ENCODE measurements at places on chromosomes 2 and 18.

- no peak for DNase-seq
These were observed 34.7 kb downstream of the CFAP53 start for GRCh38 chr18:50231621-50232020.

- no peak for DNase-seq
These were observed 724 bp downstream of the NMS start for GRCh38 chr2:100470898-100471514.

- no peak for DNase-seq
These were observed 359.2 kb downstream of the MTX2 start for GRCh38 chr2:176628438-176628837.

GRCh38 chr2:230234845-230235244, 9.3 kb downstream of the SP140 start:
- DNase-seq, result no peak

DNA sequence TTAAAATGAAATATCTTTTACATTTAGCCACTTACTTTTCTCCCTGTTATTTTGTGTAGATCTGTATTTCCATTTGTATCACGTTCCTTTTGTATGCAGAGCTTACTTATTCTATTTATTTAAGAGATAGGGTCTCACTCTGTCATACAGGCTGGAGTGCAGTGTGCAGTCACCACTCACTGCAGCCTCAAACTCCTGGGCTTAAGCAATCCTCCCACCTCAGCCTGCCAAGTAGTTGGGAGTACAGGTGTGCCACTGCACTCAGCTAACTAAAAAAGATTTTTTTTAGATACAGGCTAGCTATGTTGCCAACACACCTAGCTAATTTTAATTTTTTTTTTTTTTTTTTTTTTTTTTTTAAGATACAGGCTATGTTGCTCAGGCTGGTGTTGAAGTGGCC, 10.9 kb downstream of the PTPN18 start:
- no peak for DNase-seq

GRCh38 chr2:189348369-189348768, 92.9 kb upstream of the WDR75 start:
- DNase-seq, result no peak

DNA sequence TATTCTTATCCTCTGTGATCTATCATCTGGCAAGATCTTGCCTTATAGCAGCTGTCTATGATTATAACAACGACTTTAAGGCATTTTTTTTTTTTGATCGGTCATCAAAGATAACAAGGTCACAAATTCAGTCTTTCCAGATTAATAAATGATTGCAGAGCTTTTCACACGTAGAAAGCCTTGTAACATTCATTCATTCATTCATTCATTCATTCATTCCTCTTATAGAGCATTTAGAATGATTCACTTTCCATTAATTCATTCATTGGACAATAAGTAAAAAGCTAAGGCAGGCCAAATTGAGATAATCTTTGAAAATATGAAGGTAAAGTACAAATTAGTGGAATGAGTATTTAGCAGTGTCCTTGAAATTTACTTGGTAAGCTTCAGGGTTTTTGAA, 223.7 kb downstream of the NUP35 start:
- DNase-seq, result no peak

- DNase-seq, result no peak
These were observed 127.8 kb downstream of the MEP1B start for GRCh38 chr18:32317651-32318050.

GRCh38 chr2:226355600-226355999, 444.0 kb downstream of the IRS1 start:
- DNase-seq, result no peak

DNA sequence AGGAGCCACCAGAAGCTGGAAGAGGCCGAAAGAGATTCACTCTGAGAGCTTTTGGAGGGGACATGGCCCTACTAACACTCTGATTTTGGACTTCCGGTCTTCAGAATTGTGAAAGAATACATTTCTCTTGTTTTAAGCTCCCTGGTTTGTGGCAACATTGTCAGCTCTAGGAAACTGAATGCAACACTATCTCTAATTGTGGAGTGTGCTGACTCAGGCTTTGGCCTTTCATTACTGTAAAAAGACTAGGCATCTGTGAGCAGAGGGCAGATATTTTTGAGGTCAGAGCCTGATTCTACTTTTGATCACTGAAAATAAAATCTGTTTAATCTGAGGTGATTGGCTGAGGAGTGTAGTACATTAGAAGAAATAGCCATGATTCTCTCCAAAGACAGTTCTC, 185.4 kb upstream of the FAM98A start:
- no peak for DNase-seq

DNA sequence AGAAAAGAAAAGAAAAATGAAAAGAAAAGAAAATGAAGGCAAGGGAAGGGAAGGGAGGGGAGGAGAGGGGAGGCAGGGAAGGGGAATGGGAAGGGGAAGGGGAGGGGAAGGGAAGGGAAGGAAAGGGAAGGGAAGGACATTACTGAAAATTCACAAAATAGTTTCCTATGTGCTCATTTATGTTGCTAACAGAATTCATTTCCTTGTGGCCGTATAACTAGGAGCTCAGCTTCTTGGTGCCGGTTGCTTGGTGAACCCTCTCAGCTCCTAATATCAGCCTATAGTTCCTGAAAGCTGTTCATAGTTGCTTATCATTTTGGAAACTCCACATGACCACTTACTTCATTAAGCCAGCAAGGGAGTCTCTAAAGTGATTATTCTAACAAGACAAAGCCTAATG, 379.8 kb upstream of the TMEFF2 start:
- no peak for DNase-seq

GRCh38 chr2:236169151-236169721, 1.1 kb upstream of the GBX2 start:
- no peak for DNase-seq

GRCh38 chr2:238777369-238778067, 70.4 kb upstream of the TWIST2 start:
- no peak for DNase-seq

GRCh38 chr2:12883906-12884305, 167.2 kb downstream of the TRIB2 start:
- no peak for DNase-seq

DNA sequence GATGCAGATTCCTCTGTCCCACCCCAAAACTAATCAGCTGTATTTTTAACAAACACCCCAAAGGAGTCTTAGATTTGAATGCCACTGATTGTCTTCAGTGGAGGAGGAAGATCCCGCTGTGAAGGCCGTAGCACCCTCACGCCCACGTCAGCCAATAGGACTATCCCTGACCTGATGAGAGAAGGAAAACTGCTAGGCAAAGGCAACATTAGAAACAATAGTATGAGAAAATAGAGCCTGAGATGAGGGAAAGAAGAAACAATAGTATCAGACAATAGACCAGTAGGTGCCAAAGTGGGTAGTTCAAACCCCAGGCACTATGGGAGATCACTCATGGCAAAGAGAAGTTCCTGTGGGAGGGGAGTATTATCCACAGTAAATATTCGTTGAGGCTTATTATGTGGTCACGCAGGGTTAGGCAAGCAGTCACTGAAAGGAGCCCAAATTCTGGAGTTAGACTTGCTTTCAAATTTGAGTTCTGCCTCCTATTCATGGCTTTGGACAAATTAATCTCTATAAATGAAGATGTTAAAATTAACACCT, 2.8 kb downstream of the PCBP1 start:
- DNase-seq, result peak; percentile 69

- no peak for DNase-seq
These were observed 1809.0 kb downstream of the SUCLG1 start for GRCh38 chr2:82650038-82650437.

GRCh38 chr2:30267161-30267975, 36.0 kb downstream of the LBH start:
- DNase-seq, result peak; percentile 81

DNA sequence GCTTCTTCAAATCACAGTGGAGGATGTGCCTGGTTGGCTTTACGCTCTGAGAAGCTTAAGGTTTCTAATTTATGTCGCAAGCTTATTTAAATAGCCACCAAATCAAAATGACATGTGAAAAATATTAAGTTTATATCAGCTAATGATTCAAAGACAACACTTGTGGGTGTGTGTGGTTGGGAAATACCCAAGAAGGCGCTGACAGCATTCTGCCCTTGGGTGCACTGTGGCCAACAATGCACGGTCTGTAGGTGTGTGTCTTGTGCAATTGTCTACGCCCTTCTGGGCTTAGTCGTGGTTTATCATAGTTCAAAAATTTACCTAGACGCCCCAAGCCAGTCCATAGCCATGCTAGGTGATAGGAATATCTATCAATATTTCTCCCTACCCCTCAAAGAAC, 60.9 kb downstream of the KCTD1 start:
- DNase-seq, result no peak

DNA sequence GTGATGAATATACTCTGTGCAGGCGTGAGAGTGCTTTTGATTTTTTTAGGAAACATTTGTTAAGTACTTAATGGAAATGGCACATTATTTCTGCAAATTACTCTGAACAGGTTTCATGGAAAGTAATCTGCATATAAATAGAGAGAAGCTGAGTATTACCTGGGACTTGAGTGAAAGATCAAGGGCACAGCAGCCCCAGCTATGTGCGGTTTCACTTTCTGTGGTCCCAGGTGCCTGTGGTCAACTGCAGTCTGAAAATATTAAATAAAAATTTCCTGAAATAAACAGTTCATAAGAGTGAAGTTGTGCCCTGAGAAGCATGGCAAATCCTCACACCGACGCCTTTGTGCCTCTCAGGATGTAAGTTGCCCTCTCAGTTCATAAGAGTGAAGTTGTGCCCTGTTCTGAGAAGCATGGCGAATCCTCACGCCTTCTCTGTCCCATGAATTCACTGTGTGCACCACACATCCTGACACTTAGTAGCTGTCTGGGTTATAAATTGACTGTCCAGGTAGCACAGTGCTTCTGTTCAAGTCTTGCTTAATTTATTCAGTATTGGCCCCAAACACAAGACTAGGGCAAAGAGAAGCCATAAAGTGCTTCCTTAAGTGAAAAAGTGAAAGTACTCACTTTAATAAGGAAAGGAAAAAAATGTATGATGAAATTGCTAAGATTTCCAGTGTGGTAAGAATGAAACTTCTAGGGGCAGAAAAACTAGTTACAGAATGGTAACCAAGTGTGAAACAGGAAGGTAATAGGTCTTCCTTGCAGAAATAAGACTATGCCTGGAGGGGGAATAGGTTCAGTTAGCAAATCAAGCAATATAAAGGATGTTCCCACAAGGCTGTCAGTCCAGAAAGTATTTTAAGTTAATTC, 4.3 kb upstream of the SNTG2 start:
- DNase-seq, result no peak
